Fibroblast of skin of right biceps (primary cell): ENCODE measurements at places on chromosomes 7 and 10.

DNA sequence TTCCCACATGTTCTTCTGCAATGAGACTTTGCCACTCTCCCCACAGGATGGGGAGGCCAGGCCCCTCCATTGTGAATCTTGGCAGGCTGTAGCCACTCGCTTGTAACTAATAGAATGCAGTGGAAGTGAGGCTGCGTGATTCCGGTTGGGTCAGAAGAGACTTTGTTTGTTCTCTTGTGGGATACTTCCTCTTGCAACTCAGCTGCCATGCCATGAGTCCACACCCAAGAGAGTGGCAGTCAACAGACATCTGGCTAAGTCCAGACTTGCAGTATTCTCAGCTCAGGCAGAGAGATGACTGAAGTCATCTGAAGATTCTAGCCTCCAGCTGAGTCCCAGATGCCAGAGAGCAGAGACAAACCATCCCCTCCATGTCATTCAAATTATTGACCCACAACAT, 153.4 kb upstream of the GDF10 start:
- no peak for DNase-seq

GRCh38 chr7:4835398-4836205, 26.2 kb downstream of the PAPOLB start:
- DNase-seq: no peak

DNA sequence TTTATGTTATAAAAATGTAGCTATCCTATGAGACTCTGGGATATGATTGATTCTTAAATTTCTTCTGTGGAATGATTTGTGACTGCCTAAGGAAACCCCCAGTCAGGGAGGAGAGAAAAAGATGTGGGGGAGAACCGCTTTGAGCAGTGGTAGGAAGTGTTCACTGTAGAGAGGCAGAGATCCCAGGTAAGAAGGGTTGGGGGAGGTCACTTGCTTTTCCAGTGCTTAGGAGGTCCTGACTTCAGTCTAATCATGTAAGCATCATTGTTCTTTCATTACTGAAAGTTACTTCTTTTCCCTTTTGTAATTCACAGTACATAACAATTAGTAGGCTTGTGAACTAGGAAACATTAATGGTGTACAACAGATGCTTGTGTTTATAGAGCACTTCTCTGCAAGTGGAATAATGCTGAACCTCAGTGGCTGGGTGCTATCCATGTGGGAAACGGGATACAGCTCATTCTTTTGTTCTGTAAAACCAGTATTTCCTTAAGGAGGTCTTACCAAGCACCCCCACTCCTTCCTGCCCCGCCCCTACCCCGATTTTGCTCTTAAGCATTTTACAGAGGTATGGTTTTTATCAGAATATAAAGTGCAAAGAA, 165.4 kb downstream of the ST7 start:
- no peak for DNase-seq

DNA sequence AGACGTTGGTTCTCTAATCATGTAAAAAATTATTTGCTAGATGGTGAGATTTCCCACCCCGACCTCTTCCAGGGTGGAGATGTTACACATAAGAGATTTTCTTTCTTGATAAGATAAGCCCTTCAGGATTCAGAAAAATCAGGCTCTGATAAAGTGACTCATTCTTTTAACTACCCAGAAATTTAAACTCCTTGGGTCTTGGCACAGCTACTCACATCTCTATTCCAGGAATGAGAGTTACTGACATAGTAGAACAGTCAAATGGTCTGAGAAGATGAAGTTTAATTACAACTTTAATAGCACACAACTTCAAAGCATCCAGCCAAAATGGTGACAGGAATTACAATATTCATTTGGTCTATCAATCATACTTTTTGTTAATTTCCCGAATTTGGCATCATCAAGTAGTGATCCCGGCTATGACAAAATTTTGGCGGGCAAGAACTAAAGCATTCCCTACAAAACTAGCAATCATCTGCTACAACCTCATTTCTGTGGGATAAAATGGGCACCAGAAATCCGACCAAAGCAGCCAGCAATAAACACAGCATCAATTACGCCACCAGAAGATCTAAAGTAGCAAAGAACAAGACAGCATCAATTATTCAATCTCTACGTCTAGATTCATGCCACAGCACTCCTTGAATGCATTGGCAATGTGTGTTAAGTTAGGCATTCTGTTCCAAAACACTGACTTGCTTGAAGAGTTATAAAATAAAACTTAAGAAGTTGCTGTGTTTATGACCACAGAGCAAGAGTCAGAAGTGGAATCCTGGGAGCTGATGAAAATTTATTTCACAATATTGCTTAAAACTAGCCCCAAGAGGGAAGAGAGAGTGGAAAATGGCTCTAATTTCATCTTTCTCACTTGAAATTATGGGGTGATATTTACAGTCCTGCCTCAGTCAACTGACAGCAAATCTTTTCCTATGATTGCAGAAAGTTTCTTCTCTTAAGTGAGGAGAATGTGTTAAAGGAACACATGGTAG, 565.7 kb upstream of the ANKRD30A start:
- peak; percentile 44 for DNase-seq

DNA sequence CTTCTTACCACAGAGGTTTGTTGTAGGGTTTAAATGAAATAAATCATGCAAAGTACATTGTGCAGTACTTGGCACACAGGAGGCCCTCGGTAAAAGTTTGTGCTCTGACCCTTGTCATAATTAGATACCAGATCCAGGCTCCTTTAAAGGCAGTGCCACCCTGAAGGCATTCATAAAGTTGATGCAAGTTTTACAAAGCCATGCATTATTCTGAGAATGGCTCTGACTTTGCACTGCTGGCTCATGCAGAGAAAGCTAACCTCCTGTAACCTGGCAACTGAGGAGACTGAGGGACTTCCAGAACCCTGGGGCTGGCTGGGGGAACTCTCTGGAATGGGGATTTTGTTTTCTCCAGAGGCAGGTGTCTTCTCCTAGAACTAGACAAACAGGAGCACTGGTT, 570.9 kb downstream of the CCSER2 start:
- DNase-seq: no peak

DNA sequence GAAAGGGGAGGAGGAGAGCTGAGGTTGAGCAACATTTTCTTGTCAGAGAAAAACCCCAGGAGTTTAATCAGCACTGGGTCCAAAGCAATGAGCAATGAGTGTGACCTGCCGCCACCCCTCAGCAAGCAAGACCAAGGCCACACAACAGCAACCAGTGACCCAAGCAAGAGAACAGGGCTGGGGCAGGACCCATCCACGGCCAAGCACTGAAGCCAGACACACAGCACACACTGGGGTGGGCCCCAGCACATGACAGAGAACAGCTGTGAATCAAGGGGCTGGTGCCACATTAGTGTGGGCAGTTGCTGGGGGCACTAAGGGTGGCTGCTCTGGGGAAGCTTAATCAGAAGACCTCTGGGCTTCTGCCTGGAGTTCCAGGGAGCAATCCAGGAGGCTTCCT, 16.2 kb downstream of the TMEM72 start:
- no peak for DNase-seq

- DNase-seq: peak; percentile 90
These were observed 6.6 kb downstream of the CUBN start for GRCh38 chr10:17122726-17123661.

DNA sequence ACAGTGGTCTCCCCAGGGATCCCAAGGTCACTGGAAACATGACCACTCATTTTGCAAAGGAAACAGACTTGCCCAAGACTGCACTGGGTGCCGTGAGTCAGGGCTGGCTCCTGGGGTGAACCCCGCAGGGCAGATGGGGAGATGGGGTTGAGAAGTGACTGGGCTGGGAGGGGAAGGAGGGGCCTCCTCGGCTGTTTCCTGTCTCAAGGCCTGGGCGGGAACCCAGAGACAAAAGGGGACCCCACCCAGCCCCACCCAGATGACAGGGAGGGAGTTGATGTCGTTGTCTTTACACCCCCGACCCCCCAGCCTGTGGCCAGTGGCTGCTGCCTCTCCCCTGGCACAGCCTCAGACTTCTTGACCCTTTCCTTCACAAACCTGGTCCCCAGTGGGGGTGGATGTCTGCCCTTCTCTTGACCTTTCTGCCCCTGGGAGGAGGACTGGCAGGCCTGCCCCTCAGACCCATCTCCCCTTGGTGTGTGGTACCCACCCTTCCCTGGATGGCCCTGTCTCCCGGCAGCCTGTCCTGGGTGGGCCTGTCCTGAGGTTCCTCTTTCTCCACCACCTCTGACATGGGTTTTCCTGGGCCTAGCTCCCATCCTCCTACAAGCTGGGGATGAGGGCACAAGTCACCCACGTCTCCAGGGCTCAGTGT, 1.4 kb downstream of the MYO1G start:
- no peak for DNase-seq

DNA sequence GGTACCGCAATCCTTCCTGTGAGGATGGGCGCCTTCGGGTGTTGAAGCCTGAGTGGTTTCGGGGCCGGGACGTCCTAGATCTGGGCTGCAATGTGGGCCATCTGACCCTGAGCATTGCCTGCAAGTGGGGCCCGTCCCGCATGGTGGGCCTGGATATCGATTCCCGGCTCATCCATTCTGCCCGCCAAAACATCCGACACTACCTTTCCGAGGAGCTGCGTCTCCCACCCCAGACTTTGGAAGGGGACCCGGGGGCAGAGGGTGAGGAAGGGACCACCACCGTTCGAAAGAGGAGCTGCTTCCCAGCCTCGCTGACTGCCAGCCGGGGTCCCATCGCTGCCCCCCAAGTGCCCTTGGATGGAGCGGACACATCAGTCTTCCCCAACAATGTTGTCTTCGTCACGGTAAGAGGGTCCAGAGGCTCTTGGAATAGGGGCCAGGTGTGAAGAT, 1.7 kb downstream of the MEPCE start:
- no peak for DNase-seq

DNA sequence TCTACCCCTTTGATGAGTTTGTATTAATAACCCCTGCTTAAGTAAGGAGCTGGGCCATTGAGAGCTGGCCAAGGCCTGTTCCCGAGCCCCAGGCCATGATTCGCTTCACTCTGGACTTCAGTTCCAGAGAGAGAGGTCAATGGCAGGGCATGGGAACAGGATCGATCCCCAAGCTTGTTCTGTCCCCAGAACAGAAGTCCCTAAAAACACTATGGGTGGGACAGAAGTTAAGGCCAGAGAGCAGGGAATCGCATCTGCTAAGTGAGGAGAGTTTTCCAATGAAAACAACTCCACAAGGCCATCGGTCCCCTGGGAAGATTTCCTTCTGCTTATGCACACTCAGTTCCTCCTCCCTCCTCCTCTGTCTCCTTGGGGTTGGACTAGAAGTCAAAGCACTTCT, 159.6 kb downstream of the LSM5 start:
- no peak for DNase-seq

DNA sequence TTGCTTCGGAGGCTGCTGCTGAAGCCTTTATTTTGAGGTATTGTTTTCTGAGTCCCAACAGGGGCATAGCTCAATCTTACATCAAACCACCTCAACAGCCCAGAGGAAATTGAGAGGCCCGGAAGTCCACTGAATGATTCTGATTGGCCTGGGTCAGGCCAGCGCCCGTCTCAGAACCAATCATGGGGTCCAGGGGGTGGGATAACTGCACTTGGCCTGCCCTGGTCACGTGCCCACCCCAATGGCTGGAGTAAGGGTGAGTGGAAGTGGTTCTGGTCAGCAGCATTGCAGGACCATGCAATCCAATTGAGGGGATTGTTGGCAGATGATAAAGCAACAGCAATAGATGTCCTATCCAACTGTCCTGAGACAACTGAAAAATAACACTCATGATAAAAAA, 190.6 kb downstream of the HERPUD2 start:
- DNase-seq: no peak

- peak; percentile 88 for DNase-seq
These were observed 47.6 kb downstream of the PDGFA start for GRCh38 chr7:471866-472639.

- DNase-seq: no peak
These were observed 434.0 kb downstream of the INHBA start for GRCh38 chr7:41268878-41269277.

DNA sequence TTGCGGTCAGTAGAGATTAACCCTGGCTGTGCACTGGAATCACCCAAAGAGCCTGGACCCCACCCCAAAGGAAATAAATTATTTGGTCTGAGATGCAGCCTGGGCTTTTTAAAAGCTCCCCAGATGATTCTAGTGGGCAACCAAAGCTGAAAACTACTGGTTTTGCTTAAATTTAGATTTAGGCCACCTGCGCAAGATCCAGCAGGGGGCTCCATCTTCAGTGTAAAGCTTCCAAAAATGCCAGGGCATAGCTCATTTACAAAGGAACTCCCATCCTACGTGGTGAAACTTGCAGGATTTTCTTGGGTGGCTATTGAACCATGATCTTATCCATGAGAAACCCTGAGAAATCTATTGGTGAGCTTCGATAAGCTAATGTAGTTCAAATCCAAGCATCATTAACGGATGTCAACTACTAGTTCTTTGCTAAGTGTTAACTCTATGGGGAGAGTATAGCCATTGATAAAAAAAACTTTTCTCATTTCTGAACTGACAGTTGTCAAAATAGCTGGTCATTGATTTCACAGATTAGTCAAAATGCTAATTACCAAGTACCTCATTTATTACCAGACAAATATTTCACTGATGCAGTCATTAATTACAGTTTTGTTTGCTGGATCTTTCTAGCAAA, 315.3 kb downstream of the LHFPL3 start:
- no peak for DNase-seq

DNA sequence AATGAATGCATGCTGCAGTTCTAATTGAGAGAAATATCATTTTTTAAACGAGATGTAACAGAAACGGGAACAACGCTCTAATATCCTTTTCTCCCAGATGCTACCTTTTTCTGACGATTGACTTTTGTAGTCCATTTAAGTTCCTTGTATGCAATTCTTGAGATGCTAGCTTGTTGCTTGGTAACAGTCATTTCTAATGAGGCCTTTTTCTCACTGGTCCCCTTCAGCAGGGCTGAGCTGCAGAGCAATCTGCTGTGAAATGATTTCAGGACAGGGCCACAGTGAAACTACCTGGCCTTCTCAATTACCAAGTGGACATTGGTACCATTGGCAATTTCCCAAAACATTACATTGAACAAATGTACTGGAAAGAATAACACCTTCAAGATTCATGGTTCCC, 26.2 kb upstream of the FOXK1 start:
- no peak for DNase-seq

DNA sequence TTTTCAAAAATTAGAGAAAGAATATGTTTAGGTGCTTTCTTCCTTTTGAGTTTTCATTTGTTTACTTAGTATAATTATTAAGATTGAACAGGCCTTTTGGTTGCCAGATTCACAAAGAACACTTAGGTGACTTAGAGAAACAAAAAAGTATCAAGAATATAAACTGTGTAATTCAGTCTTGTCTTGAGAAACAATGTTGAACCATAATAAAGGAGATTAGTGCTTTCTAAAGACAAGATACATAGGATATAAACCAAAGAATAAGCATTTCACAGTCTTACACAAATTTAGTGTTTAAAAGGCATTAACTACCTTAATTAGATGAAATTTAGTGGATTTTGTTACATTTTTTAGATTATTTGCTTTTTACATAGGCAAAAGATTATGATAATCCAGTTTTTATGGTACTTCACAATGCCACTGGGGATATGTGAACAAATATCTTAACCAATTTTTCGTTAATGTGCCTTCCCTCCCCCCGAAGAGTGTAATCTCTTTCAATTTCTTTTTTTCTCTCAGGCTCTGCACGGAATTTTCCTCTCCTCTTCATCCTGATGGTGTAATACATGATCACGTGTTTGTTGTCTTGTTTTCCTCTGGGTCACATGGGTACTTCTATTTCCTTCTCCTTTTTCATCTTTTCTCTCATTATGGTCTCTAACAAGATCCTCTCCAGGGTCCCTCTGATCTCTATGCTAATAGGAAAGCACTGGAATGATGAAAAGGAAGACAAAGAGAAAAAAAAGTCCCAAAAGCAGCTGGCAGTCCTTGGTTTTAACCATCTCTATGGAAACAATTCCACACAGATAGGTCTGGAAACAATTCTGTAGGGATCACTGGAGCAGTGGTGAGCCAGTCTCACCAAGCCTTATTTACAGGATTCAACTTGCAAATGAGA, 3.7 kb upstream of the HNRNPH3 start:
- peak; percentile 57 for DNase-seq
